ENCODE measurements at places on chromosomes 12 and 14.

DNA sequence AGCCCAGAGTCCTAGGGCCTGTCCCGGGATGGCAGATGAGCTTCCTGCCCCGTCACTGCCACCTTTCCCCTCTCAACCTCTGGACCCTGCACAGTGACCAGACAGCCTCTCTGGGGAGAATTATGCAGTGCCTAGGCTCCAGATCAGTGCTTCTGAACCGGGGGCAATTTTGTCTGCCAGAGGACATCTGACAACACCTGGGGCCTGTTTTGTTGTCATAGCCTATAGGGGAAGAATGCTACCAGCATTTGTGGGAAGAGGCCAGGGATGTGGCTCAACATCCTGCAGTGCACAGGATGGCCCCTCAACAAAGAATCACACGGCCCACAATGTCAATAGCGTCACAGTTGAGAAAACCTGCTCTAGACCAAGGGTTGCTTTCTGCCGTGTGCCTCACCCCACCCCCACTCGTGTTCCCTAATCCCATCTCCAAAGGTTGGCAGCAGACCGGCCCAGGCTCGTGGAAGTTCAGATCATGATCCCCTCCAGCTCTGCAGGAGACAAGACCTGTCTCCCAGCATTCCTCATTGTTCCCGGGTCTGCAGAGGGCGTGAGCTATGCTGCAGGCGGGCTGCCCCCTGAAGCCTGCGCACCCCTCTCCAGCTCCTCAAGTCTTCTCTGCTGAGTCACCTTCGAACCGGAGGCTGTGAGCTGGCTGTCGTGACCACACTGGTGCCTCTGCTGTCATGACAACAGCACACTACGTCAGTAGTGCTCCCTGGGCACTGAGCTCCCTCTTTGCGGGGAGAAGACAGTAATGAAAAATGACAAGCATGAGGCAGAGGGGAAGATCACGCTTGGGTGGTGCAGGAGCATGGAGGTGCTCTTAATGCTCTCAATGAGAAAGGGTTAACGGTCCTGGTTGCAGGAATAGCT, 2.0 kb upstream of the GAPDH start:
- DNase-seq = no peak

GRCh38 chr14:30305346-30305745, 253.6 kb upstream of the G2E3 start:
- DNase-seq = no peak

DNA sequence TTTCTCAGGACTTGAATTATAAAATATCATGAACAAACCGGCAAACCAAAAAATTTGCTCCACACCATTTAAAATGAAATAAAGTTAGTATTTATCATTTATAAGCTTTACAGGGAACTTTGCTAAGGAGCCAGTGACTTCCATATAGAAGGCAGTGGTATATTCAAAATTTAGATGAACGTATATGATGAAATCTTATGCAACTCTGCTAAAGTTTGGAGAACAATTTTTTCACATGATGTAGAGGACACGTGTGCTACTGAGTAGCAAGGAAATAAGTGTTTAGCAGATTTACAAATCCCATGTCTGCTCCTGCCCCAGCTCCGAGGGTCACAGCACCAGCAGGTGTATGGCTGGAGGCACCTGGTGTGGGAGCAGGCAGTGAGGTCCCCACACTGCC, 70.8 kb upstream of the IFNG-AS1 start:
- DNase-seq = no peak

DNA sequence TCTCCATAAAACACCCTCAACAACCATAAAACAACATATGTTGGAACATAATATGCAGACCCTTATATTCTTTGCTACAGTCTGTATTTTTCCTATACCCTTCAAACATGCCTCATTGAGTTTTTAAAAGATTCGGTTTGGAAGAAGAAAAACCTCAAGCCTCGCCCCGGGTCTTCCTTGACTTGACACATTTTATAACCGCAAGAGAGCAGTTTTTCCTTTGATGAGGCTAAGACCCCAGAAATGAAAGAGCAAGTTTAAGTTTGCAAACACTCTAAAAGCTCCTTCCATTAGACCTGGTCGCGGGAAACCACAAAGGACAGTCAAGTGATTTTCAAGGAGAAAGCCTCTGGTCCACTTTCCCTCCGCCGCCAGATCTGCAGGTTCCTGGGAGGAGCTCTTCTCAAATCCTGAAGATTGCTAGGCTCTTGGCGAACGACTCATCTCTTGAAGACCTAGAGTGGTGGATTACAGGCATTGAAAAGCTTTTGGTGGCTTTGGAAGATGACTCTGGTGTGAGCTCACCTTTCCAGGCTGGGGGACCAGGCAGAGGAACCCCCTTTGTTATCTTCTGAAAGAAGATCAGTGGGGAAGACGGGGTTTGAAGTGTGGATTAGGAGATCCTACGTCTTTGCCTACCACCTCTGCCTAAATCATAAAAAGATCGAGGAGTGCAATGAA, at the start of gene ASCL4:
TSS of gene ASCL4 (plus strand) at position 356 of the 681 bp plus-strand sequence. CDS start 515 bp downstream, outside the sequence.
- DNase-seq = no peak

DNA sequence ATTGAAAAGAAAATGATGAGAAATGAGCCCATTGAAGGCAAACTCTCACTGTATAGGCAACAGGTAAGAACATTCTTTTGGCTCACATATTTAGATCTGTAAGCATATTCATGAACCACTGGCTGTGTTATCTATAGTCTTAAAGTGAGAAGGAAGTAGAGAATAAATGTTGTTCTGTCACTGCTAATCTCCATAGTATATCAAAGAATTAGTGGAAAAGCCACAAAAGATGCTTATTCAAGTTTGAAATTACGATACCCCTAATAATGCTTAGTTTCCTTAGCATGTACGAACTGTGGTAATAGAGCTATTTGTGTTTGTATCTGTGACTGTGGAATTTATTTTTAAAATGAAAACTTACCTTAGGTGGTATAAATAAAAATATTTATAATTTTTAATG, 22.8 kb downstream of the IFT81 start:
- DNase-seq = no peak

GRCh38 chr12:51460519-51460918, 35.9 kb downstream of the SLC4A8 start:
- DNase-seq = no peak

GRCh38 chr12:123223241-123223668, 9.7 kb downstream of the MPHOSPH9 start:
- no peak for DNase-seq

DNA sequence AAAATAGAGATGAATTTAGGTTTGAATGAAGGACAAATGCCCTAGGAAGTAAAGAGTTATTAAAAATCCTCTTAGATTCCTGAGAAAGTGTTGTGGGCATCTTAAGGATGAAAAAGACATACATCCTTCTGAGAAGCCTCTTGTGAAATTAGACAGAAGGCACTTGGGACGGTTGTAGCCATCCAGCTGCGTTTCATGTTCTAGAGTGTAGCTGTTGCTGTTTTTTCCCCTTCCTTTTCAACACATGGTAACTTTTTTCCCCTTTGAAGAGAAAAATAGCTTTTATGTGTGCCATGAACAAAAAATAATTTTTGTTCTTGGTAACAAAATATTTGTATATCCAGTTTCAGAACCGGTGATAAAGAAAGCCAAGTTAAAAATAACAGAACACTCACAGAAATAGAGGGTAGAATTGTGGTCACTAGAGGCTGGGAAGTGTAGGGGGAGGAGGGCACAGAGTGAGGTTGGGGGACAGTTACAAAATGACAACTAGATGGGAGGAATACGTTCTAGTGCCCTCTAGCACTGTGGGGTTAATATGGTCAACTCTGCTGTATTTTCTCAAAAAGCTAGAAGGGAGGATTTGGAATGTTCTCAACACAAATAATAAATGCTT, 58.4 kb downstream of the PTHLH start:
- DNase-seq = no peak

GRCh38 chr12:97567619-97568110, 105.1 kb downstream of the RMST start:
- no peak for DNase-seq

GRCh38 chr14:93046705-93047050, 69.0 kb downstream of the ITPK1 start:
- no peak for DNase-seq

- DNase-seq = no peak
Measured at GRCh38 chr14:91048676-91049075, 11.8 kb downstream of the RPS6KA5 start.

- no peak for DNase-seq
Measured at GRCh38 chr12:129629901-129630300, 273.9 kb downstream of the TMEM132D start.

DNA sequence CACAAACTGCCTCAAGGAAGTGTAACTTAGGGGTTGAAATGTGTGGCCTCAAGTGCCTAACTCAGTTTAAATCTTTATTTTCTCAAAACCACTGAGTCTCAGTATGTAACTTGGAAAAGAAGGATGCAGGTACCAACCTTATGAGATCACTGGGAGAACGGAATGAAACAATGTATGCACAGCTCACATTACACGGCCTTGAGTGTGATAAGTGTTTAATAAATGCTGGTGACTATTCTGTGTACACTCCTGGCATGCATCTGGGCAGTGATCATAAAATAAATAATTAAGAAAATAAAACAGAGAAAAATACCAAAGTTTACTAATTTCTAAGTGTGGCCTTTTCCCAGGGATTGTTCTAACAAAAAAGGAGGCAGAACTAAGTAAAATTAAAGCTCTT, 974.5 kb upstream of the FLRT2 start:
- DNase-seq = no peak

GRCh38 chr12:112322882-112323547, 59.2 kb downstream of the HECTD4 start:
- DNase-seq = no peak

DNA sequence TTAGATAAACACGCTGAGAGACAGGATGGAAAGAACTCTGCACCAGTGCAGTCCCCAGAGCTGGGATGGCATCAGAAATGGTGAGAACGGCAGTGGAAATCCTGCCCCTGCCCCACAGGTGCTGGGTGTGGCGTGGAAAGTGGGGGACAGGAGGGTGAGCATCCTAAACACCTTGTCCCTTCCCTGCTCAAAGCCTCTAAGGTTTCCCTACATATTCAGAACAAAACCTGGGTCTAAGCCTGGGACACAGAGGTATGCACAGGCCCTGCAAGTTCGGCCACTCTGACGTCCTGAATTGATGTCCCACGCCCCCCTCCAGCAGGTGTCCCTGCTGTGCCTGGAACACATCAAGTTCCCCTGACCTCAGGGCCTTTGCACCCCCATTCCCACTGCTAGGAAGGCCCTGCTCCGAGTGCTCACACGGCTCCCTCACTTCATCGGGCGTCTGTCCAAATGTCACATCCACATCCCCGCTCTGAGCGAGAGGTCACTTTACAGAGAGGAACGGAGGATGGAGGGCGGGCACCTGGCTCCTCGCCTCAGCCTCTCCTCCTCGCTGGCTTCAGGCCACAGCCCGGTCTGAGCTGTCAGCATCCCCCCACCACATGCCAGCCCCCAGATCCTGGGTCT, 38.5 kb upstream of the SFSWAP start:
- no peak for DNase-seq

- DNase-seq = no peak
Measured at GRCh38 chr12:120404271-120404670, 33.6 kb upstream of the COX6A1 start.

- no peak for DNase-seq
Measured at GRCh38 chr12:47065546-47065945, 13.9 kb upstream of the PCED1B start.

GRCh38 chr12:57713209-57713608, 19.3 kb downstream of the OS9 start:
- DNase-seq = no peak

GRCh38 chr12:121874071-121874470, 14.5 kb upstream of the PSMD9 start:
- no peak for DNase-seq

GRCh38 chr12:84495711-84496110, 416.9 kb downstream of the SLC6A15 start:
- no peak for DNase-seq

All from NCI-H187 treated with DMSO at 0.1 percent for 48 hours (cell line).